Epithelial cell of prostate (primary cell): ENCODE measurements at places on chromosomes 6 and 20.

DNA sequence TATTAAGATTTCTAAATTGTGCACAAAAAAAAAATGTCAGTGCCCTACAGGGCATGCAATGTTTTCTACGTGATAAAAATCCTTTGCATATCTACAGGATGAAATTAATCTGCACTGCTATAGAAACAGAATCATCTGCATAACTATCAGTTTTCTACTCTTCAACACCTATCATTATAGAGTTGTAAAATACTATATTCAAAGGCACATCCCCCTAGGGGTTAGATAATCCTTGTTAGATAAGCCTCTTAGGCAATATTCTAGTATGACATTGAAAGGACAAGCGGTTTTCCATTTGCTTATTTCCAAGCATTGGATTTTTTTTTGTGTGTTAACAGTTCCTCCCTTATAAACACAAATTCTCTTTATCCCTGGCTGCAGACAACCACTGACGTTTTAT is 98.7 kb upstream of the LAMA2 start:
- no peak for DNase-seq

DNA sequence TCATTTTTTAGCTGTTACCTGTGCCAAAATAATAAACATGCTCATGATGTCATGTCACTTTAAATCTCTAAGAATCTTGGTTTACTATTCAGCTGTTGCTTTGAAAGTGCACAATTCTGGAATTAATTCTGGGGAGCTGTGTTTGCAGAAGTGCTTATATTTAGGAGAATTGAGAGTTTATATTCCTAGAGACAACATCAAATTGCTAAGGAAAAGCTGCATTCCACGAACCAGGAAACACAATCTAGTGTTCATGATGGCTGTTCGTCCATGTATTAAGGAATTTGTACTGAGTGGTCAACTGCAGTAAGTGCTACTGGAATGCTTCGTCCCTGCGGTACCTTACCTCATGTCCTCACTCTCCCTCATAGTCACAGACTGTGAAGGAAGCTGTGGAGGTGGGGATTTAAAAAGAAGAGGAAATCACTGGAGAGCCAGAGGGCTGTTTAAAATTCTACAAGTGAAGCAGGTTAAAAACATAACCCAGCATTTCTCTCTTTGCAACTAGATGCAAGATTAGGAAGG is 161.0 kb downstream of the TRMT11 start:
- no peak for DNase-seq

DNA sequence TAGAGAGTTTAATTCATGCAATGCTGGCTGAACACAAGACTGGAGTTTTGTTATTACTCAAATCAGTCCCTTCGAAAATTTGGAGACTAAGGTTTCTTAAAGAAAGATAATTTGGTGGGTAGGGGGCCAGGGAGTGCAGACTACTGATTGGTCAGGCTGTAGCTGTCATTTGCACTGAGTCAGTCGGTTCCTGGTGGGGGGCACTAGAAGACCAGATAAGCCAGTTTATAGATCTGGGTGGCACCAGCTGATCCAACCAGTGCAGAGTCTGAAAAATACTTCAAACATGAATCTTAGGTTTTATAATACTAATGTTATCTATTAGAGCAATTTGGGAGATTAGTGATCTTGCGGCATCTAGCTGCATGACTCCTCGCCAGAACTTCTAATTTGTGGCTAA is 530.7 kb downstream of the NKAIN2 start:
- no peak for DNase-seq

DNA sequence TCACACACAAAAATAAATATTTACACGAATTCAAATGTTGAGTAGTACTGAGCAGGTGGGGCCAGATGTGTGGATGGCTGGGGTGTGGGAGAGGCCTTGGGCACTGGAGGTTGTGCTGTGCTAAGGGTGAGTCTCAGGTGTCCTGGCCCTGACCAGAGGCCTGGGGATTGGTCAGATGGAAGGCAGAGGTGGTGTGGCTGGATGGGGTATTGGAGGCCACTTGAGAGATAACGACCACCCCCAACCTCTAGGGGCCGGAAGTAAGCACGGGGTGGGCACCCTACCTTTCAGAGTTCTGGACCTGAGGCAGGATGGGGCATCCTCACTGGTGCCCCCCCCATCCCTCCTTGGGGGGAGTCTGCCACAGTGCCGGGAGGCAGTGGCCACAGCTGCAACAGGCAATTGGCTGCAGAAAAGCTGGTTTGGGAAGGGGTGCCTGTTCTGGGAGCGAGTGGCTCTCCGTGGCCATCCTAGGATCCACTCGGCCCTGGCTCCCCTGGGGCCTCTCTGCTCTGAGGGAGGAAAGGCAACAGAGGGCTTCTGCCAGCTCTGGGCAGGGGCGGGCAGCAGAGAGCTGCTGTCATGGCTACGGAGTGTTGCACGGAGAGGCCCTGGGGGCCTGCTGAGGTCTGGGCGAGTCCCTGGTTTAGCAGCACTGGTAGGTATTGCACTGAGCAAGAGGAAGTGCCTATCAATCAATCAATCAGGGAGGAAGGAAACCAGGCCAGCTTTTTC is 87.6 kb downstream of the ASXL1 start:
- DNase-seq, result no peak

DNA sequence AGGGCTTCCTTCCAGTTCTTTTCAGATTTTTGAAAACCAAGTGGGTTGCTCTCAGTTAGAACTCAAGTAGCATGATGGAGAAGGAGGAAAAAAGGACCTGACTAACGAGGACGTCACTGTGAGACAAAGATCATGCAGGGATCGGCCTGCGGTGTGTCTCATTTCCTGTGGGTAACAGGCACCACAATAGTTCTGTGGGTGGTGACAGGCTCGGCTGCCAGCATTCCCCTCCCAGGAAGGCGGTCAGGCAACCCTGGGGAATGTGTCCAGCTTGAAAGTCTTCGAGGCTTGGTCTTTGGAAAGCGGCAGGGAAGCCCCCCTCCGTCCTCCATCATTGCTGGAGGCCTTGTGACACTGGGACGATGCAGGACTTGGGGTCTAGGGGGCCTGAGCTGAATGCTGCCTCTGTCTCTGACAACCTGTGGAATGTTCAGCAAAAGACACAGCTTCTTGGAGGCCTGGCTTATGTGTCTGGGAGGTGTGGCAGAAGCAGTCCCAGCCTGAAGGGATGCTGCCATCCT is 121.0 kb downstream of the BCAS1 start:
- peak; percentile 80 for DNase-seq

DNA sequence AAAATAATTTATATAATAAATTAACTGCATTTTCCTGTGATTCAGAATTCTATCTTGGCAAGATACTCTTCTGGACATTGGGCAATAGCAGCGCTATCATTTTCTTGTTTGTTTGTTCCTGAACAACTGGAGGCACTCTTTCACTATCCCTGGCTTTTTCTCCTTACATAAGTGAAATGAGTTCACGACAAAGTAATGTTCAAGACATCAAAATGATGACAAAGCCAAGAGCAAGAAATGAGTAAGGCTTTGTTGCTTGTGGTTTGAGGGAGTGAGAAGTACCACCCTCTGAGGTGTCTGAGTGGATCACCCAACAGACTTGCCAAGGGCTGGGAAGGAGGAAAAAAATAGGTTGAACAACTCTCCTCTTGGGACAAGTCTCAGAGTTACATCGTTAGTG is 466.6 kb upstream of the JAG1 start:
- DNase-seq, result peak; percentile 94

DNA sequence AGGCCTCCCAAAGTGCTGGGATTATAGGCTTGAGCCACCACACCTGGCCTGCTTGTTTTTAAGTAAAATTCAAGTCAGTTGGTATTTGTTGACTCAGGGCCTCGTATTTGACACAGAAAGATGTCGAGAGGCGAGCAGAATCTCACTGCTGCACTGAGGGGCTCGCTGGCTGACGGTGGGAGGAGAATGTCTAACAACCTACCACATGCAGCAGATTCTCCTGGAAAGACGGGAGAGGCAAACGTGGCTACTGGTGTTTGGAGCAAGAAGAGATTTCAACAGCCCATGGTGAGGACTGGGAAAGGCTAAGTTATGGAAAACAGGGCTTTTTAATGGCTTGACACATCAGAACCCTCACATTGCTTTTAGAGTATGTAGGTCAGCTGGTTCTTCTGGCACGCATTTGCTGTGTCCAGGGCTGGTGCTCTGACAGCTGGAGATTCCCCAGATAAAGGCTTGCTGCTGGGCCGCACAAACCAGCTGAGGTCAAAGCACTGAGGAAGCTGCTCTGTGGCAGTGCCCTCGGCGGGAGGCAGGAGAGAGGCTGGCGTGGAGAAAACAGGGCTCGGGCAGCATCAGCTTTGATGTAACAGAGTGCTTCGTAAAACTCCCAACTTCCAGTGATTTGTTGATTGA is 84.2 kb upstream of the FRMD1 start:
- no peak for DNase-seq

DNA sequence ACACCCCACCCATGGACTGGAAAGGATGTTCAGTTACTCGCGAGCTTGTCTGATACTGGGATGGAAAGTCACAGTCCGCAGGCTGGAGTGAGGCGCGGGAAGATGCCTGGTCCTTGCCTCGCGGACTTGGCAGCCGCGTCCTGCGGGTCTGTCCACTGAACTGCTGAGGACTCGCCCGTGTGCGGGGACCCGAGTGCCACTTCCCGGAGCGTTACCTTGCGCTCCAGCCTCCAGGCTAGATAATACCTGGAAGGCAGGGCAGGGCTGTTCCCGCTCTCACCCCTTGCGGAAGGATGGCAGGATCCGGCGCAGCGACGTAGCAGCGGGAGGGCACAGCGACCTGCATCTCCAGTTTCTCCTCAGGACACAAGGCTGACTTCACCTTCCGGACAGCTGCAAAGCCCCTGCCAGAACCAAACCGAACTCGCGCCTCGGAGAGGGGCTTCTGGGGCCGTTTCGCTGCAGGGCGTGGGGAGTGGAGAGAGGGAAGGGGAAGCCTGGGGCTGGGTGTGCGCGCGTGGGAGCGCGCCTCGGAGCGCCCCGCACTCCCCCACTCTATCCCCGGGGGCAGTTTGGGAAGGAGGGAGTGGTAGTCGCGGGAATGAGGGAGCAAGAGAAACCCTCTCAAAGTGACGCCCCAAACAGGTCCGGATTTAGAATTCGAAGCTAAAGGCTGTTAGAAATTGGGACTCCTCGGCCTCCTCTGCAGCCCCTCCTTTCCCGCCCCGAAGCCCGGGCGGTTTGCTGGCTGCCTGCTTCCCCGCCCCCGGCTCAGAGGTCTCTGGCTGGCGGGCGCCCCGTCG is at the start of gene KCNQ5:
KCNQ5 (plus strand) TSS at position 774 of the 803 bp plus-strand sequence.
- no peak for DNase-seq

DNA sequence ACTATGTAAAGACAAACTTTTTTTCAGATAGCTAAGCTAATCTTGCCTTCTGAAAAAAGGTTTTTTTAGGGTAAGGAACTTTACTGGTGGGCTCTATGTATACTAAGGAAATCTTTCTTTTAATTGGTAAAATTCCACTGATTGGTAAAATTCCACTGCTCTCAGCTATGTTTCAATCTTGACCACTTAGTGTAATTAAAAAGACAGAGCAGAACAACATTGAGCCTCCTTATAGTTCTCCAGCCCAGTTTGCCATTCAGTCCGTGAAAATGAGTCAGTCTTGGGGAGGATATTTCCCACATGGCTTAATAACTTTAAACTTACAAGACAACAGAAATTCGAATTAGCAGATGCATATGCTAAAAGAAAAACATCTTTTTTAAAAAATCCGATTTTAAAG is 92.7 kb downstream of the EYA4 start:
- no peak for DNase-seq
